ENCODE measurements at places on chromosomes 11 and 22.

DNA sequence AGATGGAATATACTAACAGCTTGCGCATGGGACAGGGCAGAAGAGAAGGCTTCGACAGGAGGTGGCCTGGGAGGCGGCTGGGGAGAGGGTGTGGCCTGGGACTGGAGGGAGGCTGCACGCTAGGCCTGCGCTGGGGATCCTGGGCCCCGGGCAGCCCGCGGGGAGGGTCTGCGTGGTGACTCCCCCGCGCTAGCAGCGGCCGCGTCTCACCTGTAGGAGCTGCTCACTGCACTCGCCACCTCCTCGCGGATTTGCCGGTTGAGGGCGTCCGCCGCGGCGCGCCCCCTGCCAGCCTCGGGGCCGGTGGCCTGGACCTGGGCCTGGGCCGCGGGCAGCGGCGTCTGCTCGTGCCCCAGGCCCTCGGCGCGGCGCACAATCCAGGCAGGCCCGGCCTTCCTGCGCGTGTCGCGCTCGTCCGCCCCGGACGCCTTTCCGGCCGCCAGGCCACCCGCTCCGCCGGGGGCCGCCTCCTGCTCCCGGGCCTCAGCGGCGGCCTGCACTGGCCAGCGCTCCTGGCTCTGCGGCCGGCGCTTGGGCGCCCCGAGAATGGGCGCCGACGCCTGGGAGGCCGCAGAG lies 1.5 kb downstream of the MAP6 start:
- no peak for DNase-seq

- DNase-seq = no peak
These were observed 69.5 kb upstream of the SYT13 start for GRCh38 chr11:45355706-45356041.

GRCh38 chr11:21615955-21616371 lies 576.9 kb upstream of the ANO5 start:
- DNase-seq = no peak

GRCh38 chr11:124398924-124399323 lies at the start of gene OR8B3:
OR8B3 (minus strand) TSS chr11:124399024; CDS start chr11:124397351, 1,673 bp downstream.
- no peak for DNase-seq

Measured in RWPE2 (cell line).